Stimulated activated CD8-positive, alpha-beta memory T cell treated with anti-CD3 and anti-CD28 coated beads, Interleukin-2, amount 100 ng/mL, for 1 hour (primary cell): ENCODE measurements at places on chromosomes 12 and 14.

GRCh38 chr12:5873281-5873919 is 71.7 kb downstream of the ANO2 start:
- no peak for DNase-seq

DNA sequence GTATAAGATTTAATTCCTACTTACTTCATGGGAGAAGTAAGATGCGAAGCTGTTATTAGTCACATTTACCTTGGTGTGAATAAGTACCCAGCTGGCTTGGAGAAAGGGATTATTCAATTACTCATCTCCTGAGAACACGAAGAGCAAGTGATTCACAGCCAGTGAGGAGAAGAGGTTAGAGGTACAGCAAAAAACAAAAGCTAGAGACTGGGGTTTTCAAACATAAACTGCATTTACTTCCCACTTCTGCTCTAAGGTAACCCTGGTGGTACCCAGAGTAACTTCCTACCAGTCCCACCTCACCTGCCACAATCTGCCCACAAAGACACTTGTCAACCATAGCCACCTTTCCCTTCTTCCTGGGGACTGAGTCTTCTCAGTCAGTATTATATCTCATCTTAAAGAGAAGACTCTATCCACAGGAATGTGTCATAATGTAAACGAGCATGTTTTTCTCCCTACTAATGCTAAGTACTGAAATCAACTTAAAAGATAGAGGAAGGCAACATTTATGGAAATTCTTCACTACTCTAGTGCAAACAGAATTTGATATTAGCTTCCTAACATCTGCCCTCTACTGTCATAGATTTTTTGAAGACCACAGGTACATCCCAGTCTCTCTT is 6.0 kb upstream of the IL22 start:
- DNase-seq, result no peak

- no peak for DNase-seq
These were observed 578.4 kb upstream of the STXBP6 start for GRCh38 chr14:25628390-25628789.

DNA sequence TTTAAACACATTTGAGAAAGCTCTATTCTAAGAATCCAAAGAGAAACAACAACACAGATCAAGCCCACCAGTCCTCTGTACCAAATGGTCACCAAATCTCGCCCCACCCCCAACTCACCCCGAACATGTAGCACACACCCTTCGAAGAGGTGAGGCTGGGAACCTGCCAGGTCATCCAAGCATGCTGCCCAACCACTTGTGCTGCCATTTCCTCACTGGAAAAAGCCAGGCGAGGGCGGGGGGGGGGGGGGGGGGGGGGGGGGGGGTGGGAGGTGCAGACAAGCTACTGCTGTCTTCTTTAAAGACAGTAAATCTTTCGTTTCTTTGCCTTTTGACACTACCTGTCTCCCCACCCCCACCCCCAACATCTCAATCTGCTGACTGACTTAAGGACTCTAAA is 59.9 kb downstream of the SETD3 start:
- DNase-seq, result no peak

- no peak for DNase-seq
These were observed 26.2 kb downstream of the ANG start for GRCh38 chr14:20714593-20715250.

DNA sequence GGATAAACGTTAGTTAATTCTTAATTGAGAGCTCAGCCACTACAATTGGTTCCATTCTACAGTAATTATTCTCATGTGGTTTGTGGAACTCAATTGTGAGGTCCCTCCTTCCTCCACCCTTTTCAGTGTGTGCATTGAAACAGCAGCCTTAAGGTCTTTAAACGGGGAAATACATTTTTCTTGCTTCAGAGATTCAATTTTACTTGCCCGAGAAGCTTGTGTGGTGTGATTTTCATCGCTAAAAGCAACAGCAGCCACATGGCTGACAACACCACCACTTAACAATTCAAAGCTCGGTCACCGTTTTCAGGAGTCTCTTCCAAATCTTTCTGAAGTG is 733 bp upstream of the PPFIBP1 start:
- DNase-seq, result no peak

GRCh38 chr12:28268608-28269229 is 78.5 kb downstream of the CCDC91 start:
- no peak for DNase-seq

GRCh38 chr12:108004319-108004718 is 124.8 kb upstream of the WSCD2 start:
- no peak for DNase-seq

GRCh38 chr14:45135156-45135555 is 574 bp upstream of the FANCM start:
- no peak for DNase-seq

DNA sequence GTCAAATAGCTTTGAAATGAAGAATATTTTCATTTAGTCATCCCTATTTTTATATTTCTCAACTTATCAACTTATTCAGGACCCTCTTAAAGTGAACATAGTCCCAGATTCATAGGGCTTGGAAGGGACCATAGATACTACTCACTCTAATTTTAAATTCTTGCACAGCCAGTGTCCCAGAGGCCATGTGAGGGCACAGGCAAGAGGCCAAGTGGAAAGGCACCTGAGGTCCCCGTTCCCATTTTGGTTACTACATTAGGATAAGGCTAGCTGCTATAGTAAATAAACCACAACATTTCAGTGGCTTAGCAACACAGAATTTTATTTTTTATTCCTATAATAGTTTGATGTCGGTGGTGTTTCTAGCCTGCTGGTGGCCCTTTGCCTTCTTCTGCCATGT is 227.8 kb downstream of the SPTSSA start:
- no peak for DNase-seq

DNA sequence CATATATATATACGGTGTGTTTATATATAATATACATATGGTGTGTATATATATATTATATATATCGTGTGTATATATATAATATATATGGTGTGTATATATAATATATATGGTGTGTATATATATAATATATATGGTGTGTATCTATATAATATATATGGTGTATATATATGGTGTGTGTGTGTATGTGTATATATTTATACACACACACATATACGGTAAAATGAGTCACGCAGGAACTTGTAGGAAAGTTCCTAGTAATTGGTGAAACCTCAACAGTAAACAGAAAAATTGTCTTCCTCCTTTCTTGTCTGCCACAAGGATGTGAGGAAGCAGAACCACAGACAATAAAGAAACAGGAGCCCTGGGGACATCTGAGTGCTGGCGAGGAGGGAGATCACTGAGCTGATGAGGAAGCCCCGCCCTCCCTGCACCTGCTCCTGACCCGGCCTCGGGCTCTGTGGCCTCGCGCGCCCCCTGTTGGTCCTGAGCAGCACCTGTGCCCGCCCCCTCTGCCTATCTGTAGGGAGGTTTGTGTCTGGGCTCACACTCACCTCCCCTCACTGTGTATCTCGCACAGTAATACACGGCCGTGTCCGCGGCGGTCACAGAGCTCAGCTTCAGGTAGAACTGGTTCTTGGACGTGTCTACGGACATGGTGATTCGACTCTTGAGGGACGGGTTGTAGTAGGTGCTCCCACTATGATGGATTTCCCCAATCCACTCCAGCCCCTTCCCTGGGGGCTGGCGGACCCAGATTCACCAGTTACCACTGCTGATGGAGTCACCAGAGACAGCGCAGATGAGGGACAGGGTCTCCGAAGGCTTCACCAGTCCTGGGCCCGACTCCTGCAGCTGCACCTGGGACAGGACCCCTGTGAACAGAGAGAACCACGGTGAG is 1079.4 kb downstream of the TMEM121 start:
- peak; percentile 58 for DNase-seq

GRCh38 chr12:49920241-49920914 is 16.7 kb upstream of the FAIM2 start:
- no peak for DNase-seq

- no peak for DNase-seq
These were observed 245.0 kb downstream of the NUBPL start for GRCh38 chr14:31806249-31806648.

DNA sequence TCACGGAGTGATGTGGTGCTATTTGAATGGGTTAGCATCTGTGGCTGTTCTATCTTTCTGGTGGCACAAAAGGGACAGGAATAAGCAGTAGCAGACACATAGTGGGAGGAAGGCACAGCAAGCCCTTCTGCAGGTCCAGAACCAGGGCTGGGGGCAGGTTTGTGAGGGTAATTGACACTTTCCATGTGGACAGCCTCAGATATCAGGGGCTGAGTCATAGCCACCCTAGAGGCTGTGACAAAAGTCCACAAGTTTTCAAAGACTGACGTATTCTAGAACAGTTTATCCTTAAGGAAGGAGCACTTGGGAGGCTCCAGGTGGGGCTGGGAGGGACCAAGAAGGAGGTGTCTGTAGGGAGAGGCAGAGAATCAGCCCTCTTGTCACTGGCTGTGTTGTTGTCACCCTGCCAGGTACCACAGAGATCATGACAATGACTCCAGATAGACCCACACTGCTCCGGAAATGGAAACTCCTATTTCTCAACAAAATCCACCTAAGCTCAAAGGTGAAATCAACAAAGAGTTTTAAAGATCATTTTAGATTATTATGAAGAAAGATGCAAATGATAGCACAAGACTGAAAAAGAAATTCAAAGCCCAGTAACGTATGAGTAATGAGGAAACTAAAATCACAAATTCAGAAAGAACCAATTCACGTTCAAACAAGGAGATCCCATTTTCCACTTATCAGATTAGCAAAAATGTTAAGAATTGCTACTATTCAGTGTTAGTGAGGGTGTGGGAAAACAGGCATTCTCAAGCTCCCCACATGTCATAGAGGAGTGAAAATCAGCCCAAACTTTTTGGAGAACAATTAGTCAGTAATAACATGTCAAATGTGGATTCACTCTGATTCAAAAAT is 48.3 kb downstream of the NFKBIA start:
- DNase-seq, result no peak

- DNase-seq, result no peak
These were observed 1.1 kb upstream of the BCDIN3D start for GRCh38 chr12:49843876-49844437.

GRCh38 chr12:81043979-81044740 is 33.7 kb upstream of the ACSS3 start:
- DNase-seq, result no peak
